ENCODE measurements at places on chromosomes 1 and 21.
A peak's percentile ranks its signal among the peaks of the same experiment; 100 is the strongest.

DNA sequence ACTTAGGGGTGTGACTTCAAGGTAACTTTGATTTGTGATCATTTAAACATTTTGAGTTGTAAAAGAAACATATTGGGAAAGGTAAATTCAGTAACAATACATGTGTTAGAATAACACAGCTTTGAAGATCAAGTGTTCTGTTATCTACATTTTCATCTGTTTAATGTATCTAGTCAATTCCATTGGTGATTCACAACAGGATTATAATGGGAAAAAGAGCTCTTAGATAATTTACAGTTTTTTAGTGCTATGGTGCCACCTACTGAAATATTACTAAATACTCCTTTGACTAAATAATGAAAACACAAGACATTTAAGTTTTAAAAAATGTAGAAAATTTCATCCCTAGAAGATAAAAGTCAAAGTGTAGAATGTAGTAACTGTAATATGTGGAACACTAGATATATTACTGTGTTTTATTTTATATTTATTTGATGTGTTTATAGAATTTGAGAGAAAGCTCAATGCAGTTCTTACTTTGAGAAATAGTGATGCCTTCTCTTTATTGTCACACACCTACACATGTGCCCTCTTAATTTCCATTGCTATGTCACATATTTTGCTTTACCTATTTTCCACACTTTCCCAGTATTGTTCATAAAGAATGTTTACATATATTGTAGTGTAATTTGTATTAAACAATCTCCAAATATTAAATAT lies 47.4 kb downstream of the PTPRC start:
- no peak for DNase-seq

- DNase-seq, result no peak
These were observed 94.1 kb downstream of the TGFBR3 start for GRCh38 chr1:91791691-91792488.

DNA sequence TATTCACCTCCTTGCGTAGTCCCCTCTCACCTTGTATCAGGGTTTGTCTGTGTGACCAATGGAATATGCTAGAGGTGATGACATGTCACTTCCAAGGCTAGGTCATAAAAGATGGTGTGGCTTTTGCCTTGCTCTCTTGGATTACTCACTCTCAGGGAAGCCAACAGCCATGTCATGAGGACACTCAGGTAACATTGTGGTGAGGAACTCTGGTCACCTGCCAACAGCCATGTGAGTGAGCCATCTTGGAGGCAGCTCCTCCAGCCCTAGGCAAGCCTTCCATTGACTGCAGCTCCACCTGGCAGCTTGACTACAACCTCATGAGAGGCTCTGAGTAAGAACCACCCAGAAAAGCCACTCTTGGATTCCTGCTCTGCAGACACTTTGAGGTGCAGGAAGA lies 11.0 kb upstream of the HEYL start:
- DNase-seq, result no peak

DNA sequence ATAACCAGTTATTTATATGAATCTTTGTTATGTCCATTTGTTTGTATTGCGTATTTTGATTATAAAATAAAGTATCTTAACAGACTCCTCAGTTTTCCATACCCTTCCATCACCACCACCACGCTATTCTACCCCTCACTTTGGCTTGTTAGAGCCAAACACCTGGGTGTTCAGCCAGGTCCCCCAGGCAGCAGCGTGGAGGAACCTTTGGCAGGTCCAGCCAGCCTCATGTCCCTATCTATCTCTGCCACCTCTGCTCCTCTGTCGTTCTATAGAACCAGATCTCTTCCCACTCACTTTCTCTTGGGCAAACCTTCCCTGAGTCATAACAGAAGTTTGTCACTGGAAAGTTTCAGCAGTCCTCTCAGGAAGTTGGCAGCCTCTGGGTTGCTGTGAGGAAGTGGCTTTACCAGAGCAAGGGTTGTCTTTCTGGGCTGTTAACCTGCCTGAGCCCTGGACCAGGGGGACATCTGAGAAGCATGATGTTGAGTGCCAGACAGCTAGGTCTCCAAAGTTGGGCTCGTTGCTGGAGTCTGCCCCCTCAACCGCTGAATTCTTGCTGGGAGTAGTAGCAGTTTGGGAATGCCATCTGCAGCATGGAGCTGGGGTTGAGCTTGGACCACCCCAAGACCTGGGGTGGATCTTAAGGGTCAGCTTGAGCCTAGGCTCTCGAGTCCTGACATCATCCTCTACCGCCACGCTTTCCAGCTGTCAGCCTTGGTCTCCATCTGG lies 996 bp upstream of the SH3BGRL3 start:
- peak; percentile 50 for DNase-seq

- DNase-seq, result no peak
These were observed 75.2 kb downstream of the AXDND1 start for GRCh38 chr1:179440971-179441370.

GRCh38 chr1:33502726-33503125 lies 30.3 kb downstream of the ZSCAN20 start:
- no peak for DNase-seq

- DNase-seq, result no peak
These were observed 10.7 kb upstream of the ELF3 start for GRCh38 chr1:201999625-202000238.

DNA sequence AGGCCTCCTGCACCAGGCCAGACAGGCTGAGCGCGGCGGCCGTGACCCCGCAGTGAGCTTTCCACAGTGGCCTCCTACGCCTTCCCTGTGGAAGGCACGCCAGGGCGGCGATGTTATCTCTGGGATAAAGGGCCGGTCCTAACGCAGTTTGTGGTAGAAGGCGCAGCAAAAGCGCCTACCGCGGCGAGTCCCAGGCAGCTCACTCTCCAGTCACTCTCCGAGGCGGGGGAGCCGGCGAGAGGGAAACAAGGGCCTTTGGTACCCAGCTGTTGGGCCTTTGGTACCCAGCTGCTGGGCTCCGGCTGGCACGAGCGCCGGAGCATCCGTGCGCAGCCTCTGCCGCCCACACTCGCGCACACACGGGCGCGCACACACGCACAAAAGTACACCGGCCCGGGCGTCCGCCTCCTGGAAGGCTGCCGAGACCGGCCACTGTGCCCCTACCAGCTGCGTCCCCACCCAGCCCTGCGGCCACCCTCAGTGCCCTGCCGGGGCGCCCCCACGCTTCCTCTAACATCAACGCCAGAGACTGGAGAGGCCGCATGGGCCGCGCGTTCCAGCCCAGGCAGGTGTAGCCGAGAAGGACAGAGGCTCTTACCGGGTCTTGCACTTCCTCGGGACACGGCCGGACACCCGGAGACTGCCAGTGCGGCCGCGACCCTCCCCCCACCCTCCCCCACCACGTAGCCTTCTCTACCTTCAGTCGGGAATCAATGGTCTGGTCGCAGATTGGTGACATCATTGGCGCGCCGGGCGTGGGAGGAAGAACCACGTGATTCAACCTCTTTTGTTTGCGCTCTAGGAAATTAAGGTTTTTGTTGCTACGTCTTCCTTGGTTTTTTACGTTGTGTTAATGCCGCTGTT lies 19.5 kb upstream of the ADAR start:
- peak; percentile 91 for DNase-seq

DNA sequence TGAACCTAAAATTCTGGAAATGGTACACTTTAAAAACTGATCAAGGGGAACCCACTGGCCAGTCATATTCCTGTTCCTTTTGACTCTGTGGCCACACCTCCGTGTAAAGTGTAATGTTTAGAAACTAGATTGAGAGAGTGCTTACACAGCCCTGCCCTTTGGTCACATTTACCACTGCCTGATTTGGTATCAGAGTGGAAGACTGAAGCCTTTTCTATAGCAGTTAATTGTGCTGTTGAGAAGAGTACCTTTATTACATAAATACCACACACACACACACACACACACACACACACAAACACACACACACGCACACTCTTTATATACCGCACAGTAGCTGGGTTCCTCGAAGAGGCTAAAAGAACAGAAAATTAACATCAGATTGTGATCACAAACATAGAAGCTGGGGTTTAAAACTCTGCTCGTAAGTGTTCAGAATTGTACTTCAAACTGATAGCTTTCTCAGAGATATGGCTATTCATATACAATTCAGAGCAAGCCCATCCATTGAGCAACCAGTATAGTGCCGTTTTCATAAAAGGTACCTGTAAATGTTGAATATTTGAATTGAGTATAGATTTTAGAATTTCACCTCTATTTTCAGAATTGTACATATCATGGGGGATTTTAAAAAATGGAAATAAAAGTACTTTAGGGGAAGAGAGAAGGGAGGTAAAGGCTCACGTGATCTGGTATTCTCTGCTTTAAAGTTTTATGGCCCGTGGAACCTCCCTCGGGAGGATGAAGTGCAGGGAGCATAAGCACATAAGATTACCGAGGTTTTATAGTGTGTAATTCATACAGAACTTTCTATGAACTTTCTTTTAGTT lies 37.5 kb downstream of the CAMTA1 start:
- no peak for DNase-seq

- no peak for DNase-seq
These were observed 4.5 kb downstream of the LCE2D start for GRCh38 chr1:152667648-152668047.

DNA sequence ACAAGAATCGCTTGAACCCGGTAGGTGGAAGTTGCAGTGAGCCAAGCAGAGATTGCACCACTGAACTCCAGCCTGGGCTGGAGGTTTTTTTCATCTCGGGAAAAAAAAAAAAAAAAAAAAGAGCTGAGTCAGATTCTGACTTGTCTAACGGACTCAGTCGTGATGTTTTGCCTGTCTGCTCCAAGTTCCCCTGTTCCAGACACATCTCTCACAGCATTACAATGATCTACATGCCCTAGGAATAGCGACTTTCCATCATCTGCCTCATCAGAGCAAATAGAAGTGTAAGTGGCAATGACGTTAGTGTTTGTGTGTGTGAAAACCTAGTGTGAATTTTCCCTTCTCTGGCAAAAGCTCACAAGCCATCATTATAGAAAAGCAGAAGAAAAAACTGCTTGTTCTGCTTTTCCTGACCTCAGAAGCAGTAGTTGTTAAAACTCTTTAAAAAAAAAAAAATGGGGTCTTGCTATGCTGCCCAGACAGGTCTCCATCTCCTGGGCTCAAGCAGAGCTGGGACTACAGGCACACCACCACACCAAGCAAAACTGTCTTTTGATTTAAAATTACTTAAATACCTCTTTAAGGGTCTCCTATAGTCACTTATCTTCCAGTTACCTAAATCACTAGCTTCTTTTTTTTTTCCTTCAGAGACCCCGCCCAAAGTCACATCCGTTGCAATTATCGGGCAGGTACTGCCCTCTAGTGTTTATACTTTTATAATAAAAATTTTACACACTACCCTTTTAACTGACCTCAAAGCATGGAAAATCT lies 37.3 kb downstream of the PLEKHO1 start:
- DNase-seq, result no peak

All from heart left ventricle (tissue), 16 donors.